ENCODE measurements at places on chromosomes 16 and 17. TPM values are rescaled to one million over a fixed set of nuclear protein-coding genes. Genes with fewer than 3 reads are reported as not detected.

DNA sequence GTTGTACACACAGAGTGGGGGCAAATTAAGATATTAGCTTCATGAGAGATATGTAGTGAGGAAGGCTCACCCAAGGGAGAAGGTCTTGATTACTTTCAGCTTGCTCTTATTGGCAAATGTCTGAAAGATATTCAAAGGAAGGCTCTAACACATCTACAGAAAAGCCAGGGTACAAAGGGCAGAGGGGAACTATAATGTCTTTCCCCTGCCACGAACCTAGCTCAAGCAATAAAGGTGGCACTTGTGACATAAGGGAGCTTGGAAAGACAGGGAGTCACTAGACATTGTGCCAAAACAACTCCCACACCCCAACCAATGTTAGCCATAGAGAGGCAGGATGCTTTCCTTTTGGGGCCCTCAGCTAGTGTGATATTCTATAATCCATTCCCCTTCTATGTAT, 52.2 kb upstream of the SOX9 start:
- DNase-seq = no peak

DNA sequence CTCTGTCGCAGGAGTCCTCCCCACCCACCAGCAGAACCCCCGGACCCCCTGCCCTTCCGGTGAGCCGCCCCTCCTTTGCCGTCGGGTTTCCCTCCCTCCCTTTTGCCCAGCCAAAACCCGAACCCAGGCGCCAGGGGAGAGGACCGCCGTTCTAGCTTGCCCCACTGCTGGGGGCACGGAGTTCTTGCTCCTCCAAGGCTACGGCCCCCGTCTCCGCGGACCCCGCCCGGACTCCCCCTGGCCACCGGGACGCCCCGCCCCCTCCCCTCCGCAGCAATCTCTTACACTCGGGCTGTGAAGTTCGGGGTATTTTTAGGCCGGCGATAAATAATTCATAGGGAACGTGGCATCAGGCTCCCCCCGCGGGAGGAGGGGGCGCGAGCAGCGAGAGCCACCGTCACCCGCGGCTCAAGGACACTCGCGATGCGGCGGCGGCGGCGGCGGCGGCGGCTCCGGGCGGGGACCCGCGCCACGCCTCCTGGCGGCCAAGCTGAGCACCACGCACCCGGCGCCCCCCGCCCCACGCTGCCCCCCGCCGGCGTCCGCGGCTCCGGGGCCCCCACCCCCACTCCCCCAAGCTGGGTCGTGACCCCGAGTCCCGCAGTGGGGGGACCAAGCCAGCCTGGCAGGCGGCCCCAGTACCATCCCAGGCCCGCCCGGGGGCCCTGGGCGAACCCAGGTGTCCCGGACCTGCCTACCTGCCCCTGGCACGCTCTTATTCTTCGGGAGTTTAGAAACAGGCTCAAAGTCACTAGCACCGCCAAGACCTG, at the start of gene GRIN2C:
TSS of gene GRIN2C (minus strand) at position 427 of the 770 bp plus-strand sequence. CDS start 4,793 bp downstream, outside the sequence.
- DNase-seq = no peak

GRCh38 chr17:32870027-32870670, 6.8 kb downstream of the MYO1D start:
- DNase-seq = no peak

- DNase-seq = no peak
Measured at GRCh38 chr17:51091635-51092034, 29.0 kb downstream of the SPAG9 start.

DNA sequence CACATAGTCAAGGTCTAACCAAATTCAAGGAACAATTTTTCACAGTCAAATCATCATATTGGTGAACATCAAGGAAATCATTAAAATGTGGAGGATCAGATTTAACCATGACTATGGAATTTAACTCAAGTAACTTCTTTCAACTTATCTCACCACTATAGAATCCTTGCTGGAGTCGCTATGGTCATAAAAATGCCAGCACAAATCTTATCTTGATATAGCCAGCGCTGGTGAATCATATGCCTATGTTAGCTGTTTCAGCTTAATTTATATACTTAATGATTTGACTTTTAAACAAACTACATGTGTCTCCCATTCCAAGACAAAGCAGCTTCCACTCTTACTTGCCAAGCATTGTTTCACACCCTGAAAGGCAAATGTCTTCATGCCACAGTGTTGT, 416.4 kb downstream of the CDH11 start:
- DNase-seq = no peak

GRCh38 chr17:68061512-68062313, 26.2 kb downstream of the KPNA2 start:
- DNase-seq = no peak

- peak; percentile 11 for DNase-seq
Measured at GRCh38 chr16:56547120-56547948, 17.5 kb upstream of the MT4 start.

DNA sequence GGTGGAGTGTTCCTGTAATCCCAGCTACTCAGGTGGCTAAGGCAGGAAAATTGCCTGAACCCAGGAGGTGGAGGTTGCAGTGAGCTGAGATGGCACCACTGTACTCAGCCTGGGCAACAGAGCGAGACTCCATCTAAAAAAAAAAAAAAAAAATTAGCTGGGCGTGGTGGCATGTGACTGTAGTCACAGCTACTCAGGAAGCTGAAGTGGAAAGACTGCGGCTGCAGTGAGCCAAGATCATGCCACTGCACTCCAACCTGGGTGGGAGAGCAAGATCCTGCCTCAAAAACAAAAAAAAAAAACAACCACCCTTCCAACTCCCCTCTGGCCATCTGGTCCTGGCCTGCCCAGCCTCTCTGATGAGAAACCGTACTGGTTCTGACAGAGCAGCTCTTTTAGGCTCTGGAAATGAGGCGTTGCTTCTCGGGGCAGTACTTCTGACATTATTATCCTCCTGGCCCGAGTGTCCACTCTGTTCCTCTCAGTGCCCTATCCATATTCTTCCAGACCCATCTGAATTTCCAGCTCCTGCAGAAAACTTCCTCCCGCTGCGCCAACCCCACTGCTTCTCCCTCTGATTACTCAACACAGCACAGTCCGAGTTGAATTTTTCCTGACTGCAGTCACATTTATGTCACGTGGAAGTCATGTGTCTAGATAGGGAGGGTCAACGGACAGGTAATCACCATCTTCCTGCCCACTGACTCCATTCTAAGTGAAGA, 13.3 kb downstream of the GGA2 start:
- DNase-seq = no peak

DNA sequence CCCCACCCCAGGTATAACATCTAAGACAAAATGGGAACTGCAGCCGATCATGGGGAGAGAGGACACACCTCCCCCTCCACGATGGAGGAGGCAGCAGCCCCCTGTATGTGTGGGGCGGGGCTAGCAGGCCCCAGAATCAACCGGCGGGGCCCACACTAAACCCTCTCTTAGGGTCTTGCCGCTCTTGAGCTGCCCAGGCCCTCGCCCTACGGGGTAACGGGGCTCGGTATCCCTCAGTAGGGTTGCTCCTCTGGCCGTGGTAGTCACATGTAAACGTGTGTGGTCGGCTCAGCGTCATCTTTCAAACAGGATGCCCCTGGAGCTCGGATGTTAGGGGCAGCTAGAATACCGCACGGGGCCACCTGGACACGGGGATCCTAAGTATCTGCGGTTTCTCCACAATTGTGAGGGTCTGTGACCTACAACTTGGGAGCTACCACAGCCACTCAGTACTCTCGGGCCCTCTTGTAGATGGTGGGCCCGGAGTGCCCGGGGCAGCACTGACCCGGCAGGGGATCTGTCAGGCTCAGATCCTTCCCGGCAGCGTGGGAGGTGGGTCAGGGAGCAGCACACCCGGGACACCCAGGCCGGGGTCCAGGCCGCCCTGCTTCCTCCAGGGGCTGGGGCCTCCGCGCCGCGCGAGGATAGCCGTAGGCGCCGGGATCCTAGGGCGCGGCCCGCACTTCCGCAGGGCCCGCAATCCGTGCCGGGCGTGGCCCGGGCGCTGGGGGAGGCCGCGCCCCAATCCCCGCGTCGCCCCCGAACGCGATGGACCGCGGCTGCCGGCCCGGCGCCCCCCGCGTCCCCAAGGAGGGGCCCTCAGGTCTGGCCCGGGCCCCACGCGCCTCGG, 781 bp downstream of the ARHGDIA start:
- DNase-seq = peak; percentile 70

DNA sequence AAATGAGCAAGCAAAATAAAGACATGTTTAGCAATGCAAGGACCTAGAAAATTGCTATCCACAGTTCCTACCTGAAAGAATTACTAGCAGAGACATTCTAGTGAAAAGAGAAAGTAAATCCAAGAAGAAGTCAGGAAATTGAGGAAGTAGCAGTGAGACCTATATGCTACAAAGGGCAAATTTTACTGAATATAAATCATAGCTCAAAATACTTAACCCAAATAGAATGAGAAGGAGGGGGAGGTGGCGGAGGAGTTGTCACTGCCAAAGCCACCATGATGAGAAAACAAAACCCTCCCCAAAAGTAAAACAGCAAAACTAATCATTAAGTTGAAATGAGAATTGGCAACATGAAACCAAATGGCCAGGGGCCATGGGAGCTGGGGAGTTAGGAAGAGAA, 39.3 kb downstream of the PITPNM3 start:
- no peak for DNase-seq

- no peak for DNase-seq
Measured at GRCh38 chr16:86826941-86827340, 248.6 kb downstream of the FOXL1 start.

- DNase-seq = peak; percentile 67
Measured at GRCh38 chr16:78503602-78504001, 404.1 kb downstream of the WWOX start.

- DNase-seq = no peak
Measured at GRCh38 chr16:23428351-23428750, 24.6 kb downstream of the COG7 start.

GRCh38 chr16:27468941-27469531, 67.1 kb downstream of the IL21R start:
- no peak for DNase-seq

- peak; percentile 40 for DNase-seq
Measured at GRCh38 chr17:77349976-77350830, 209.4 kb downstream of the SEC14L1 start.

The OTOP3 gene
- polyA plus RNA-seq = not detected

The CPHXL gene
- polyA plus RNA-seq = not detected

The PERCC1 gene
- not detected for polyA plus RNA-seq

The PRSS8 gene
- 187 TPM for polyA plus RNA-seq

The PPP1R1B gene
- 22.9 TPM for polyA plus RNA-seq

Measured in kidney (tissue), 22 donors.